ENCODE measurements at places on chromosomes 1 and 21.
A peak's percentile ranks its signal among the peaks of the same experiment; 100 is the strongest.

DNA sequence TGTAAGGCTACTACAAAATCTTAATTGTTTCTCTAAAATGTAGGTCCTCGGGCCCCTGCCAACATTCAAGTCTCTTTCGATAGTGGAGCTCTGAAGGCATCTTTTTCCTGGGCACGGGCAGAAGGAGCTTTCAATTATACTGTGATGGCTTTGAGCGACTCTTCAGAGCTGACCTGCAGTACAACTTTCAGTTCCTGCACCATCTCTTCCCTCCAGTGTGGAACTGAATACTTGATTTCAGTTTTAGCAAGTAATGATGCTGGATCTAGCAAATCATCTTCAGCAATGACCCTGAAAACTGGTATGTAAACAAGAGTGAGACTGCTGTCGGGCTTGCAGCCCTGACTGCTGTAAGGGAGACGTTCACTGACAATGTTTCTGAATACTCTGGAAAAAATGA, 9.6 kb downstream of the FNDC7 start:
- no peak overlapping the region for H3K4me3 ChIP-seq
- no peaks in the 10 kb centered on the region for H3K4me1 ChIP-seq
- DNase-seq: no peak
- H3K27me3 ChIP-seq: no peaks in the 10 kb centered on the region

- H3K4me3 ChIP-seq: no peak overlapping the region
- H3K36me3 ChIP-seq: no peaks in the 10 kb centered on the region
- H3K27me3 ChIP-seq: no peaks in the 10 kb centered on the region
Observed at GRCh38 chr1:58996341-58997059, 212.7 kb upstream of the JUN start.

- no peak overlapping the region for H3K27ac ChIP-seq
- H3K4me1 ChIP-seq: peaks cover 28% of the 10 kb centered on the region
- H3K27me3 ChIP-seq: no peaks in the 10 kb centered on the region
- no peaks in the 10 kb centered on the region for H3K36me3 ChIP-seq
- no peak overlapping the region for H3K4me3 ChIP-seq
Observed at GRCh38 chr1:185244015-185244747, 72.9 kb downstream of the IVNS1ABP start.

DNA sequence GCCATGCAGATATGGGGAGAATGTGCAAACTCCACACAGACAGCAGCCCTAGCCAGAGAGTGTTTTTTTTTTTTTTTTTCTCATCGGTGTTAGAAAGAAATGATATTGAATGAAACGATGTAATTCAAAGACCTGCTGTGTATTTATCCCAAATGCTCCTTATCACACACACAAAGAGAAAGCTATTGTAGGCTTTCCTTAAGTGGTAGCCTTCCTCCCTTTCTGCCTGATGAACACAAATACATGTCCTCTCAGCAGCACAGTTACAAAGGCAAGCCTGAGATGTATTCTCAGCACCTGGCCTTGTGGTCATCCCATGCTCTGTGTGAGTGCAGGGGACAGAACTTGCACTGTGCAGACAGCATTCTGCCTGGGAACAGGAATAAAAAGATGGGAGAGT, 93.8 kb downstream of the PLPPR5 start:
- no peaks in the 10 kb centered on the region for H3K36me3 ChIP-seq
- H3K4me3 ChIP-seq: no peak overlapping the region
- DNase-seq: no peak
- no peaks in the 10 kb centered on the region for H3K4me1 ChIP-seq

- H3K27ac ChIP-seq: no peak overlapping the region
- H3K27me3 ChIP-seq: no peaks in the 10 kb centered on the region
- no peaks in the 10 kb centered on the region for H3K4me1 ChIP-seq
- DNase-seq: no peak
Observed at GRCh38 chr21:19468991-19469715, 1065.6 kb upstream of the TMPRSS15 start.

- peaks cover 5% of the 10 kb centered on the region for H3K36me3 ChIP-seq
- peaks cover 10% of the 10 kb centered on the region for H3K4me1 ChIP-seq
- no peak overlapping the region for H3K4me3 ChIP-seq
- DNase-seq: no peak
- no peak overlapping the region for H3K27ac ChIP-seq
- no peaks in the 10 kb centered on the region for H3K27me3 ChIP-seq
Observed at GRCh38 chr1:235339746-235340145, 11.4 kb downstream of the GGPS1 start.

GRCh38 chr1:111062081-111062480, 77.8 kb downstream of the DRAM2 start:
- no peak overlapping the region for H3K4me3 ChIP-seq
- H3K27ac ChIP-seq: no peak overlapping the region
- H3K36me3 ChIP-seq: peaks cover 31% of the 10 kb centered on the region
- H3K27me3 ChIP-seq: peaks cover 31% of the 10 kb centered on the region
- no peak for DNase-seq

GRCh38 chr21:28444111-28444510, 548.6 kb downstream of the LTN1 start:
- H3K27me3 ChIP-seq: no peaks in the 10 kb centered on the region
- no peak overlapping the region for H3K4me3 ChIP-seq
- DNase-seq: no peak
- no peaks in the 10 kb centered on the region for H3K4me1 ChIP-seq
- H3K27ac ChIP-seq: no peak overlapping the region

GRCh38 chr1:27144920-27145661, 9.8 kb downstream of the SLC9A1 start:
- H3K36me3 ChIP-seq: no peaks in the 10 kb centered on the region
- H3K27me3 ChIP-seq: no peaks in the 10 kb centered on the region
- no peak overlapping the region for H3K4me3 ChIP-seq
- H3K27ac ChIP-seq: no peak overlapping the region
- no peak for DNase-seq
- peaks cover 20% of the 10 kb centered on the region for H3K4me1 ChIP-seq

- DNase-seq: no peak
- H3K36me3 ChIP-seq: no peaks in the 10 kb centered on the region
- H3K27ac ChIP-seq: no peak overlapping the region
- peaks cover 55% of the 10 kb centered on the region for H3K4me1 ChIP-seq
- peak overlapping the region; percentile 32 for H3K4me3 ChIP-seq
Observed at GRCh38 chr1:145985502-145986439, 10.6 kb downstream of the TXNIP start.

- H3K36me3 ChIP-seq: no peaks in the 10 kb centered on the region
- no peaks in the 10 kb centered on the region for H3K4me1 ChIP-seq
- DNase-seq: peak; percentile 82
Observed at GRCh38 chr1:246002725-246003441, 504.2 kb downstream of the SMYD3 start.

DNA sequence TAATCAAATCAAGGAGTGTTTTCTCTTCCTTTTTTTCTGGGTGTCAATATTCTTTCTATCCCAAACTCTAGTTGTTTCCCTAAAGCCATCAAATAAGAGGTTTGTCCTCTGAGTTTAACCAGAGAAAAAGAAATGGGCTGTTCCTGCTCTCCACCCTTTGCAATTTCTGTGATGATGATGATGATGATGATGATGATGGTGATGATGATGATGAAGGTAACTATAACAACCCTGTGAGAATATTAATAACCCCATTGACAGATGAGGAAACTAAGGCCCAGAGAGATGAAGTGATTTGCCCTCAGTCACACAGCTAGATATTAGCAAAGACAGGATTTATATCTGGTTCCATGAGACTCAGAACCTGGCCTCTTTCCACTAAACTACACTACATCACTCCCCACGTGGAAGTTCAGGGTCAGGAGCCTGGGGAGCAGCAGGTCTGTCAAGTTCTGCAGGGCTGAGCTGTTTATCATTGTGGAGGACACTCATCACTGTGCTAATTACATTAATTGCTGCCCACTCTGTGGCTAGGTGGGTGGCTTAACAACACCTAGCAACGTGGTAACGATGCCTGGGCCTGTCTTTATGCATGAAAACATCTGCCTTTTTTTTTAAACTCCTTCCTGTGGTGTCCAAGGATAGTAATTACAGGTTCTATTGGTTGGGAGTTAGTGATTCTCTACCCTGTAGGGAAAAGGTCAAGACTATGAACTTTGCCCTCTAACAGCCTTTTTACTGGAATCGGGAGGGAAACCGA, 19.0 kb upstream of the JUN start:
- no peak for DNase-seq
- no peak overlapping the region for H3K4me3 ChIP-seq
- H3K27me3 ChIP-seq: no peaks in the 10 kb centered on the region
- H3K4me1 ChIP-seq: no peaks in the 10 kb centered on the region

DNA sequence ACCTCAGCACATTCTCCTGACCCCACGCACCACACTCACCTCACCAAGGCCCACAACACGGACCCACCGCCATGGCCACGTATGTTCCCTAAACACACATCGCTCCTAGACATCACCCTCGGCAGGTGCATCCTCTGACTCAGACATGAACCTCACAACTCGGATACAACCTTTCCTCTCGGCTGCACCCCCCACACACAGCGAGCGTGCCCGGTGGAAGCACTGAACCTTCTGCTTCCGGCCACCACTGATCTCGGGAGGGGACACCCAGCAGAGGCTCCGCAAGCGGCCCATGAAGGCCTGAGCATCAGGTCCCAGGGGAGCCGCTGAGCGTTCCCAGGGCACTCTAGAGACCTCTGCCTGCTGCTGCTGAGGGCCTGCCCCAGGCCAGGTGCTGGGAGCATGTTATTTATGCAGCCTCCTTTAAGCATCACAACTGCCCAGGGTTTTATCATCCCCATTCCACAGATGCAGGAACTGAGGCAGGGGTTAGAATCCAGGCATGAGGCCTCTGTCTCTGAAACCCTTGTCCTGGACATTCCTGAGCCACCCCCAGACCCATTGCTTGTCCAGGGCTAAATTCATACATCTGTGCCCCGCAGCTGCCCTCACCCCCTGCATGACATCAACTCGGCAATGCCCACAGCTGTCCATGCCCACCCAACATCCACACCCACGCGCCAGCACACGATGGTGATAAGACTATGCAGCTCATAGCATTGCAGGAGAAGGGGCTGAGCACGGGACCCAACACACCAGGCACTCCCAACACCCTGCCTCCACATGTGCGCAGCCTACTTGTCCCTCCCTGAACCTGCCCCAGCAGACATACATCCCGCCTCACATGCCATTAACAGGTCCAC, 27.0 kb downstream of the SDC3 start:
- H3K36me3 ChIP-seq: no peaks in the 10 kb centered on the region
- H3K4me3 ChIP-seq: no peak overlapping the region
- peaks cover 6% of the 10 kb centered on the region for H3K4me1 ChIP-seq
- peaks cover 72% of the 10 kb centered on the region for H3K27me3 ChIP-seq
- DNase-seq: no peak

DNA sequence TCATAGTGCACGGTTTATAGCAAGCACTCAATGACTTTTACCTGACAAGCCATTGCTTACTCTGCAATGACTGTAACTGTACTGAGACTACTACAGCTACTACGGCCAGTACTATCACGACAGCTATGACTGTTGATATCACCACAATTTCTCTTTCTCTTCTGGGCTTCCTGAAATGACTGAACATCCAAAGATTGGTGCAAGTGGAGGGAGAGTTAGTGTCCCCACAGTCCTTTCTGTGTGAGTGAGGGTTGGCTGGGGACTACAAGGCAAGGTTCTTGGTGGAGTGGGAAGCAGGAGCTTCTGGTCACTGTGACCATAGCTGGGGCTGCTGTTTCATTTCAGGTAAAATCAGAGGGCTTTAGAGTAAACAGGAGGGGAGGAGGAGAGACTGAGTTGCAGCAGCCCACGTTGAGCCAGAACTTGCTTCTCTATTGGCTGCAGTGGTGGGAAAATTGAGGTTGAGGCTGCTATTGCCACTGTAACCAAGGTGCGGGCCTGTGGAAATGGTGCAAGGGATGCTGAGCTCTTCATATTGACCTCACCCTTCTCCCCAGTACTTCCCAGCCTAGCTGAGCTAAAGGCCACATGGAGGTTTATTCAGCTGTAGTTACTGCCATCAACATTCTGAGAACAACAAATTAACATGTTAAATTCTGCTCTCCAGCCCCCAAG, 14.1 kb upstream of the IL10 start:
- H3K4me1 ChIP-seq: peaks cover 73% of the 10 kb centered on the region
- H3K36me3 ChIP-seq: no peaks in the 10 kb centered on the region
- peak overlapping the region; percentile 65 for H3K4me3 ChIP-seq
- H3K27me3 ChIP-seq: peaks cover 61% of the 10 kb centered on the region

GRCh38 chr1:154783976-154784375, 86.1 kb downstream of the KCNN3 start:
- peaks cover 6% of the 10 kb centered on the region for H3K27me3 ChIP-seq
- no peak overlapping the region for H3K4me3 ChIP-seq
- H3K36me3 ChIP-seq: no peaks in the 10 kb centered on the region
- no peak for DNase-seq

DNA sequence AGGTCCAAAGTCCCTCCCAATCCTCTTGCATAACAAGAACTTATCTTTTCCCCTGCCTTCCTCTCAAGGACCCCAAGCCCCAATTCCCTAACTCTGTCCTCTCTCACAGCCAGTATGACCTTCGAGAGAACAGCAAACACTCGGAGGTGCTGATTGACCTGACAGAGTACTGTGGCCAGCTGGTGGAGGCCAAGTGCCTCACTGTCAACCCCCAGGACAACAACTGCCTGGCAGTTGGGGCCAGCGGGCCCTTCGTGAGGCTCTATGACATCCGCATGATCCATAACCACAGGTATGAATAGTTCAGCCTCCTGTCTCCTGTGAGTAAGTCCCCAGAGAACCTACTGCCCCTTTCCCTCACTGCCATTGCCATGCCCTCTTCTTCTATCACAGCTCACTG, 29.9 kb upstream of the TMEM222 start:
- H3K27ac ChIP-seq: no peak overlapping the region
- H3K27me3 ChIP-seq: no peaks in the 10 kb centered on the region

- H3K36me3 ChIP-seq: no peaks in the 10 kb centered on the region
- H3K27ac ChIP-seq: no peak overlapping the region
- peaks cover 4% of the 10 kb centered on the region for H3K27me3 ChIP-seq
- H3K4me1 ChIP-seq: peaks cover 4% of the 10 kb centered on the region
- H3K4me3 ChIP-seq: no peak overlapping the region
- no peak for DNase-seq
Observed at GRCh38 chr1:66213491-66213890, 320.5 kb upstream of the SGIP1 start.

DNA sequence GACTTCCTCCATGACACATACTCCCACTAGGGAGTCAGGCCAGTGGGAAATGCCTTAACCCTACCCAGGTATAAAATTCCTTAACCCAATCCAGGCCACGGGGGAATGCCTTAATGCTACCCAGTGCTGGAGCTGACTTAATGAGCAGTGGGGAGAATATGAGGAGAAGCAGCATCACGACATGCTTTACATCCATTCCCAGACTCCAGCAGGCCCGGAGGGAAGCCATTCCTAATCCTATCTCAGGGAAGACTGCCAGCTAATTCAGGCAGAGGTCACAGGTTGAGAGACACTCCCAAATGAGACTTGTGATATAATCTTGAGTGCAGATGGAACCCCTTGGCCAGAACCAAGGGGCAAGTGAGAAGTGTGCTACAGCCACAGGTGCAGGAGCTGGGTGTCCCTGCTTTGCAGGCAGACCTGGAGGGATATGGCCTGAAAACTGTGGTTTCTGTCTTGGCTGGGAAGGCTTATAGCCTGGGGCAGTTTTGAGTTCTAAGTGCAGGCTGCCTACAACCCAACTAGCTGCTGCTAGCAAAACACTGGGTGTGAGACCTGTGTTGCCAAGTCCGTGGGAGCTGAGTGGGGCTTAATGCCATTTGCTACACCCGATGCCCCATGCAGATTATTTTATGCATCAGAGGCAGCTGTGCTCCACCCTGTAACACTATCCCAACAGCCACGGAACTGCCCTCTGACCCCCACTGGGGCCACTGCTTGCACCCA, 45.1 kb upstream of the GUCA2A start:
- peaks cover 19% of the 10 kb centered on the region for H3K36me3 ChIP-seq
- H3K27me3 ChIP-seq: no peaks in the 10 kb centered on the region
- H3K4me3 ChIP-seq: no peak overlapping the region
- DNase-seq: no peak
